Activated CD4-positive, alpha-beta T cell treated with anti-CD3 and anti-CD28 coated beads for 48 hours (primary cell): ENCODE measurements at places on chromosomes 13 and 19.

DNA sequence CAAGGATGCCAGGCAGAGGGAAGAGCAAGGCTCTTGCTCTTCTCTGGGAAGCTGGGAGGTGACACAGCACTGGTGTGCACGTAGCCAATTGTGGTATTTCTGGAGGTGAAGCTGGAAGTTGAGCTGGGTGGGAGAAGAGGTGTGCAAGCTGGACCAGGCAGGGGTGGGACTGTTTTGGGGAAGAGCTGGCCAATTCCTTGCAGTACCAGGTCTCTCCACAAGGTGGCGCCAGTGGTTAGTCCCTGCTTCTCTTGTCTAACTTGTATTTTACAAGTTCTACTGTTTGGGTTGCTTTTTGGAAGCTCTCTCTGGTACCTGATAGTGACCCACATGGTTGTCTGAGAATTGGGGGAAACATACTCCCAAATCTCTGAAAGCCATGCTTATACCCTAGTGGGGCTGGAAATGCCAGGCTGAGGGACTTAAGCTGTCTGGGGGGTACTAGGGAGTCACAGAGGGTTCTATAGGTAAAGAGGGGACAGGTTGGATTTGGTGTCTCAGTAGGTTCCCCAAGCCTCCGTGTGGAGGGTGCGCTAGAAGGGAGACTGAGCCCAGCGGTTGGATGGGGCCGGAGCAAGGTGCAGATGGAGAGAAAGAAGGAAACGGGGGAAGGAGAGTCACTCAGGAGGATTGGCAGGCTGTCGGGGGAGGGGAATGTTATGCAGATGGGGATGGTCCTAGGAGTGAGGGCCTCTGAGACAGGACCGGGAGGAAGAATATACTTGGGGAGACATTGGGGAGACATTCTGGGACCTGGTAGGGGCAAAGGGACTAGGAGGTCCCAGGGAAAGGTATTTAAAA is 3.0 kb downstream of the HPN start:
- DNase-seq: peak; percentile 78

DNA sequence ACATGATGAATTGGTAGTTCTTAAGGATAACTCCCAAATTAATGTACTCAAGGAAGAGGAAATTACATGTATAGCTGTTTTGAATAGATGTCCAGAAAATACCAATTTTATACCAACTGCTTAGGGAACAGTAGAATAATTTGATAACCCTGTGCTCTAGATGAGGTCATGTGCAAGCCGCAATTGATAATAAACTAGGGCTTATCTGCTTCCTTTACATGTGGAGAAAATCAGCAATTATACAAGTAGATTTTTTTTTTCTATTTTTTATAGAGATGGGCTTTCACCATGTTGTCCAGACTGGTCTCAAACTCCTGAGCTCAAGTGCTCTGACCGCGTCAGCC is 9.3 kb downstream of the TPT1 start:
- no peak for DNase-seq

DNA sequence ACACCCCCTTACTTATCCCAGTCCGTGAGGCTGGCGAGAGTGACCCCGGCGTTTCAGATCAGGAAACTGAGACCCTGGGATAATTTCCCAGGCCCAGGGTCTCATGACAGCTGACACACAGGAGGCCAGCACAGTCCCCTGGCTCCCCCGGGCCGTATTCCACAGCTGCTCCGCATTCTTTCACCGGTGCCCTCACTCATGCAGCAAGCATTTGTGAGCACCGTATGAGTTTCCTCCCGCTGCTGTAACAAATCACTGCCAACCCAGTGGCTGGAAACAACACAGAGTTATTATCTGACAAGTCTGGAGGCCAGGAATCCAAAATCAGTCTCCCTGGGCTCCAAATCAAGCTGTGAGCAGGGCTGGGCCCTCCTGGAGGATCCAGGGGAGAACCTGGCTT is 21.3 kb downstream of the GADD45B start:
- DNase-seq: no peak

DNA sequence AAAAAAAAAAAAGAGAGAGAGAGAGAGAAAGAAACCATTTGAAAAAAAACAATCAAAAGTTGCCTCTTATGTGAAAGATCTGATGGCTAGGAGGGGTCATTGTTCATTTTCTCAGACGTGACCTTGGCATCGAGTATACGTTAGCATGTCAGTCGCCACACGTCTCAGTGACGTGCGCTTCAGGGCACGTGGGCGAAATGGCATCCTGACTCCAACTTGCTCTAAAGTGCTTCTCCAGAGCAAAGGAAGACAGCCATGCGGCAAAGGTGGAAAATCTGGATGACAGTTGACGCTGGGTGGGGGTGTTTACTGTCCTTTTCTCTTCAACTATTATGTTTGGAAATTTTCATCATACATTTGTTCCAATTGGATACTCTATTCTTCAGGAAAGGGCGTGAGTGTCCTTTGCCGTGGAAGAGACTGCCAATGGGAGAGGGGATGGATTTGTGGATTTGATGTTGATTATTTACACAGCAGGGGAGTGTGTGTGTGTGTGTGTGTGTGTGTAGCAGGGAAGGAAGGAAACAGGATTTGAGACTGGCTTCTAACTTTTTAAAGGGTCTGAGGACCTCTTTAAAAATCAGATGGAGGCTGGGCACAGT is 25.0 kb downstream of the KLF2 start:
- no peak for DNase-seq

GRCh38 chr13:48411841-48412531 is 927 bp downstream of the LPAR6 start:
- DNase-seq: peak; percentile 31

GRCh38 chr13:75585153-75585552 is 35.6 kb downstream of the UCHL3 start:
- DNase-seq: no peak
